ENCODE measurements at places on chromosomes 16 and 17.
A peak's percentile ranks its signal among the peaks of the same experiment; 100 is the strongest.

DNA sequence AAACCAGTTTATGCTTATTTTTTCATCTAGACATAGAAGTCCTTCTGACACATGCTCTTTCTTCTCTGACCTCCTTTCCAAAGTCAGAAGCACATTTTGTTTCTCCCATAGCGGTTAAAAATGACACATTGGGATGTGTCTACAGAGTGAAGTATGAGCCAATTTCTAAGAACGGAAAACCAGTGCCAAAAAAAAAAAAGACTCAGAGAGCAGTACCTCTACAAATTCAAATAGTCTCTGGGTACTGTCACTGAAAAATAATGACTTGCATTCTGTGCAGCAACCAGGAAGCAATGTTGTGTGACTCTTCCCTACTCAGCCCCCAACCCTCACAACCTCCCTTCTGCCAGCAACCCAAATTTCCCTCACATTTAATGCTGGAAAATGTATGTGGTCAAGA lies 145.5 kb upstream of the PMFBP1 start:
- peak; percentile 77 for DNase-seq

GRCh38 chr17:58091024-58091567 lies 7.9 kb downstream of the DYNLL2 start:
- no peak for DNase-seq

DNA sequence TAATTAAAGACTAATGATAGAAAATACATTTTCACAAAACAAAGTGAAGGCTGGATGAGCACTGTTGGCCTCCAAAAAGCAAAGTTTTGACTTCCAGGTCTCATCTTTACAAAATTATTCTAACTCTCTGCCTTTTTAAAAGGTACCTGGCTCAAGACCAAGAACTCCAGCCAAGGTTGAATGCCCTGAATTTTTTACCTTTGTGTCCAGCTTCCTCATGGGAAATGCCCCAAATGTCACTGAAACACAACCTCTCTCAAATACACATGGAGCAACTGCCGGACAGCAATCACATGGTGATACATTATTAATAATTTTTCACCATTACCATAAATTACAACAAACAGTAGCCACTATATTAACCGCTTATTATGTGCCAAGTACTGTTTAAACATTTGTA lies 32.2 kb downstream of the ADAMTS18 start:
- DNase-seq, result no peak

DNA sequence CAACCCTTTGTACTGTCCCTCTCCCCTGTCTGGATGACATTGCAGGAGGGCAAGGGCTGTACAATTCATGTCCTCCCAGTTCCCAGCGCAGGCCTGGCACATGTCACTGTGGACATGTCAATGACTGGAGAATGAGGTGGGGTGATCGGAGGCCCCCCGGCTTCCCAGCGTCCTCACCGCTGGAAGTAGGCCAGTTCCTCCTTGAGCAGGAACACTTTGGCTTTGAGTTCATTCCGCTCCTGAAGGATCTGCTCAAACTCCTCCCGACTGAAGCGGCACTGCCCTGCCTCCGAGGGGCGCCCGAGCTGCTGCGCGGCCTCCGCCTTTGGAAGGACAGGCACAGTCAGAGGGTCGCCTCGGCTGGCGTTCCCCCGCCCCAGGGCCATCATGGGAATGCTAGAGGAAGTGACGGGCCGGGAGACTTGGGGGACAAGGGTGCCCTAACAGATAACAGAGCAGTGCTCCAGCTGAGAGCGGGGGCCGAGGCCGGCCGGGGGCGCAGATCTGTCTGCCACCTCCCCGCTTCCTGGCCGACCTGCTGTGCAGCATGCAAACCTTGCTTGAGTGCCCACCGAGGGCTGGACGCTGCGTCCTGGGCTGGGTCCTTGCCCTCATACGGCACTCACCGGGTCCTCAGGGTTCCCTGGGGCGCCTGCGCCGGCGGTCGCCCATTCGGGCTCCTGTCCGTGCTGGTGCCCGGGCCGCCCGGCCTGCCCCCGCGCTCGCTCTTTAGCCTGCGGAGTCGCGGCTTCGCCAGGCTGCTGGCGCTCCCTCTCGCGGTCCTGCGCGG lies 1.3 kb downstream of the RILP start:
- DNase-seq, result no peak

DNA sequence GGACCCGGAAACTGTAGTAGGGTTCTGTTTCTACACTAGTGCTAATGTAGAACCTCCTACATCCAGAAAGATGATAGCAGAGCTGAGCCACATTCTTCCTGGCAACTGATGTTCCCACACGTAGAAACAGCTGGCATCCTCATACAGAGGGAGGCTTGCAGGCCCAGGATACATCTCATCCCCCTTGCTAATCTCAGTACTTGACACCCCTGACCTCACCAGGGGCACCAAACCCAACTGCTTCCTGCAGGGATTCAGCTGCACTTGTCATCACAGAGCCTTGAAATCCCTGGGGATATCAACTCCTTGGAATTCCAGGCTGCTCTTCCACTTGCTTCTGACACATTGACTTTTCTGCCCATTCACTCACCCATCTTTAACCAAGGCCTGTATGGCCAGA lies 75.2 kb upstream of the HSBP1 start:
- no peak for DNase-seq

- no peak for DNase-seq
Measured at GRCh38 chr16:27447301-27447700, 45.3 kb downstream of the IL21R start.

All from fibroblast of skin of abdomen (primary cell).